ENCODE measurements at places on chromosomes 2 and 18.

GRCh38 chr18:71249791-71250190 lies 960.9 kb downstream of the SOCS6 start:
- no peak for DNase-seq

DNA sequence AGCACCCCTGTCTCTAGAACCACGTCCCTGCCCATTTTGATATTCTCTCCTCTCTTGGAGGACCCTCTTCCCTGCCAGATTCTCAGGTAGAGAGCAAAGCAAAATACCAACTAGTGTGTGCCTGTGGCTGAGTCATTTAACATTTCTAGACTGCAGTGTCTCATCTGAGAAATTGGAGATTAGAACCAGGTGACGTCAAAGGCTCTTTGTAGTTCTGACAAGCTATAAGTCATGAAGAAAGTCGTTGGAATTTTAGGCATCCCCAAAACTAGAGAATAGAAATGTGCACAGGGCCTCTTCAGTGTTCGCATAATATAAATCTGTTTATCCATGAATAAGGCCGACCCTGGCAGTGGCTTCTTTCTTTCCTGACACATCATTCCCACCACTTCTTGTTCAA lies 74.4 kb upstream of the TANC1 start:
- DNase-seq: no peak

DNA sequence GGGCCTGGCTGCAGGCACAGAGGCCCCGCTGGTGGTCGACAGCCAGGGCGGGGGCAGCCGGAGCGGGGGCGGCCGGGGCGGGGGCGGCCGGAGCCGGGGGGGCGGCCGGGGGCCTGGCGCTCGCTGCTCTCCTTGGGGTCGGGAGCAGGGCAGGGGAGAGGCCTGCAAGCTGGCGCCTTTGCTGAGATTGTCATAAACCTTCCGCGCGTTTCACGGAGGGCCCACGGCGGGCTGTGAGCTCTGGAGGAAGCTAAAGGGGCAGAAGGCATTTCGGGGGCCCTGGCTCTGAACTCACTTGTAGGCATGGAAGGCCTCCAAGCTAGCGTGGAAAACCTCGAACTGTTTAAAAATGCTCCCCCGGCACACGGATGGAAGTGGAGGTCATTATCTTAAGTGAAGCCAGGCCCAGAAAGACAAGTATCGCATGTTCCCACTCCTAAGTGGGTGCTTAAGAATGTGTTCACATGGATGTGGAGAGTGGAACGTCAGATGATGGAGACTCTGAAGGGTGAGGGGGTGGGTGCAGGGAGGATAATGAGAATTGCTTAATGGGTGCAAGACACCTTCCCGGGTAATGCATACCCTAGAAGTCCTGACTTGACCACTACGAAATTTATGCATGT lies 629 bp downstream of the PRELID3A start:
- no peak for DNase-seq

DNA sequence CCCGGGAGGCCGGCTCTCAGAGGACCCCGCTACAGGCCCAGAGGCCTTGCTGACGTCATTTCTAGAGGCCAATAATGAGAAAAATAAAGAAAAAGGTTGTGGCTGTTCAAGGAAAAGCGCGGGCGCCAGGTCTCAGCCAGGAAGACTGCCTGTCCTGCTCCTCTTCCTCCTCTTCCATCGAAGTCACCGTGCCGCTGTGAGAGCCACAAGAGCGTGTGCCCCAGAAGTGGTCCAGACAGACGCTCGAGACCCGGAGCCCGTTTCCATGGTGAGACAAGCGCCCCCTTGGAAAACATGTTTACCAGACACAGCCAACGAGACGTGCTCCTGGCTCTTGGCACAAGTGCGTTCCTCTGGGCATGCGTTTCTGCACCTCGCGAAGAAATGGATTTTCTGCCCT lies 210.5 kb downstream of the HDAC4 start:
- DNase-seq: peak; percentile 32

GRCh38 chr2:233961905-233962304 lies 44.7 kb downstream of the TRPM8 start:
- no peak for DNase-seq

GRCh38 chr18:61580046-61580445 lies 246.8 kb downstream of the CDH20 start:
- no peak for DNase-seq

GRCh38 chr18:32461709-32462272 lies 8.9 kb downstream of the GAREM1 start:
- DNase-seq: no peak

- no peak for DNase-seq
Observed at GRCh38 chr2:197805715-197806633, 1.6 kb downstream of the PLCL1 start.

Measured in activated CD8-positive, alpha-beta memory T cell treated with anti-CD3 and anti-CD28 coated beads, Interleukin-2, amount 50 U/mL, for 48 hours (primary cell).